ENCODE measurements at places on chromosomes 3 and 15.

- no peak for DNase-seq
These were observed 1412.6 kb downstream of the ZPLD1 start for GRCh38 chr3:103847081-103848062.

- no peak for DNase-seq
These were observed 7.5 kb upstream of the TMEM40 start for GRCh38 chr3:12766541-12766940.

DNA sequence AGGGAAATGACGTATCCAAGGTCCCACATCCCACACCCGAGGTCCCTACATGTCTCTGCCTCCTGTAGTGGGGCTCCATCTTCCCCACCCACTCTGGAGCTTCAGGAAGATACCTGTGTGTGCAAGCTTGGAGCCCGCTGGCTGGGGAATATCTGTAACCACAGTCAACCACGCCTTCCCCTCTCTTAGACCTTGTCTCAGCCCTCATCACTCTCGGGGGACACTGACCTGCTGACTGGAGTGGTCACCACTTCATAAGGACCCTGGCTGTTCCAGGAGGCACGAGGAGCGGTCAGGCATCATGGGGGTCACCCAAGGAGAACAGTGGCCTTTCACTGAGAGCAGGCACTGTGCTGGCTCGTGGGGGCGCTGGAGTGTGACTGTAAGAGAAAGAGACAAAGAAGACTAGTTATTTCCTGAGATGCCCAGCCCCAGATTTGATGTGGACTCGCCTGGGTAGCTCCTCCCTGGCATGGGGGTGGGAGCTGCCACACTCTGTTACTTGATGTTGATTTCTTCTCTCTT, 48.6 kb downstream of the CTXND1 start:
- no peak for DNase-seq

- DNase-seq = no peak
These were observed 251.7 kb downstream of the THSD4 start for GRCh38 chr15:71366926-71367325.

DNA sequence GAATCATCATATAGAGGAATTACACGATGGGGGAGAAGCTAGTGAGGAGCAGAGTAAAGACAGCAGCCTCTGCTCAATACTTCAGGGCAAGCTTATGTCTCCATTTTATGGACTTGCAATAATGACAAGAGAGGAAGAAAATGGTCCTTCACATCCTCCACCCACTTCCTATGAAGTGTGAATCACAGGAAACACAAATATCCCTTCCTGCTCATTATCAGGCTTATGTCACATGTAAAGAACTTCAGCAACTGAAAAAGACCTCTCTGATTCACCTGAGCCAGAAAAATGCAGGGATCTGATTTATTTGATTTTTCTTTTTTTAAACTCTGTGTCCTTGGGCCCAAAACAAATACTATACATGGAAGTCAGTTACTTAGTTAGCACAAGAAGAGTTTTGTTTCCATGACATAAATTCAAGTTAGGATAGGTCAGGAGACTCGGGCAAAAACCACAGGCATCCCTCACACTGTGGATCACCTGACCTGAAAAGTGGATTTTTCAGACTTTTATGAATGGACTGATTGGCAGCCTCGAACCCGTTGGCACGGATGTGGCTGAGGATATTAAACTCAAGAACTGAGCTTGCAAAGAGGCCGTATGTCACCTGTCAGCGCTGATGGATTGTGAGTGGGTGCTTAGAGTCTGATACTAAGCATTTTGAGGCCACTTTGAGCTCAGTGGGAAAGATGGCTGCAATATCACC, 620.8 kb upstream of the MDFIC2 start:
- DNase-seq = no peak

All from activated CD4-positive, alpha-beta T cell treated with anti-CD3 and anti-CD28 coated beads, Interleukin-2, amount 50 U/mL, for 4 hours (primary cell).